ENCODE measurements at places on chromosomes 6 and 20. TPM values are rescaled to one million over a fixed set of nuclear protein-coding genes. Genes with fewer than 3 reads are reported as not detected.

NELFE gene
- 67.2 TPM for total RNA-seq

GRM4 gene
- 0.38 TPM for total RNA-seq

RAET1E gene
- total RNA-seq = not detected

PCSK2 gene
- 11.5 TPM for total RNA-seq

OVOL2 gene
- total RNA-seq = 5.4 TPM

ARHGAP40 gene
- not detected for total RNA-seq

KIF13A gene
- total RNA-seq = 44.5 TPM

HLA-DMB gene
- 1.8 TPM for total RNA-seq

FOXQ1 gene
- 2.0 TPM for total RNA-seq

C6orf15 gene
- total RNA-seq = not detected

All from progenitor cell of endocrine pancreas (in vitro differentiated cells).